ENCODE measurements at places on chromosomes 13 and 19. TPM values are rescaled to one million over a fixed set of nuclear protein-coding genes. Genes with fewer than 3 reads are reported as not detected.

SIGLEC12 gene
- total RNA-seq: not detected

NDFIP2 gene
- total RNA-seq: 25.9 TPM

CHERP gene
- 3.5 TPM for total RNA-seq

PDE4A gene
- 1.2 TPM for total RNA-seq

CD70 gene
- total RNA-seq: 1.4 TPM

ZNF132 gene
- 9.5 TPM for total RNA-seq

FBXO17 gene
- total RNA-seq: 30.7 TPM

PSG1 gene
- total RNA-seq: 0.80 TPM

TGFBR3L gene
- 0.31 TPM for total RNA-seq

IFNL1 gene
- not detected for total RNA-seq

Measured in muscle of leg (tissue), 16 donors.